ENCODE measurements at places on chromosomes 4 and X. TPM values are rescaled to one million over a fixed set of nuclear protein-coding genes. Genes with fewer than 3 reads are reported as not detected.

GRCh38 chr4:38366456-38366855, 297.5 kb upstream of the KLF3 start:
- no peak for DNase-seq

DNA sequence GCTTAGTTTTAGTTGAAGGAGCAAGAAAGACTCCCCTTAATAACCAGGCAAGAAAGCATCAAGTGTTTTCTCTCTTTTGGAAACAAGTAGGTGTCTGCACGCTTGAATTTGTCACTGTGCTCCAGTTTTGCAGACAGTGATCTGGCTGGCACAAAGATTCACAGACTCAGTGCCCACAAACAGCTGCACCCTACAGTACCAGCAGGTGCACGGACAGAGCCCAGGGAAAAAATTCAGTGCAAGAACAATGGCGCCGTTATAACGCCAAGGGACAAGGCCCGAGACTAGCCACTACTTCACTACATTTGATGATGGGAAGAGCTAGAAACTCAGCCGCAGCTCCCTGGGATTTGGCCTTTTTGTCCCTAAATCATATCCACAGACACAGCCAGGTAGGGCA, 56.0 kb downstream of the ZNF827 start:
- DNase-seq = no peak

DNA sequence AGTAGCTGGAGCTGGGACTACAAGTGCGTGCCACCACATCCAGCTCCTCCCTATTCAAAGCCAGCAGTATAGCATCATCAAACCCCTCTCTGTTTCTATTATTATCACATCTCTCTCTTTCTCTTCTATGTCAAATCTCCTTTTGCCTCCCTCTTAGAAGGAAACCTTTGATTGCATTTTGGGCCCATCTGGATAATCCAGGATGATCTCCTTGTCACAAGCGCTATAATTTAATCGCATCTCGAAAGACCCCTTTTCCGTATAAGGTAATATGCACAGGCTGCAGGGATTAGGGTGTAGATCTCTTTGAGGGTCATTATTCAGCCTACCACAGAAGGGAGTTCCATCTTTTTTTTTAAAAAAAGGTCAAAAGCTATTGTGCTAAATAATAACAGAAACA, 46.4 kb upstream of the TBC1D9 start:
- no peak for DNase-seq

DNA sequence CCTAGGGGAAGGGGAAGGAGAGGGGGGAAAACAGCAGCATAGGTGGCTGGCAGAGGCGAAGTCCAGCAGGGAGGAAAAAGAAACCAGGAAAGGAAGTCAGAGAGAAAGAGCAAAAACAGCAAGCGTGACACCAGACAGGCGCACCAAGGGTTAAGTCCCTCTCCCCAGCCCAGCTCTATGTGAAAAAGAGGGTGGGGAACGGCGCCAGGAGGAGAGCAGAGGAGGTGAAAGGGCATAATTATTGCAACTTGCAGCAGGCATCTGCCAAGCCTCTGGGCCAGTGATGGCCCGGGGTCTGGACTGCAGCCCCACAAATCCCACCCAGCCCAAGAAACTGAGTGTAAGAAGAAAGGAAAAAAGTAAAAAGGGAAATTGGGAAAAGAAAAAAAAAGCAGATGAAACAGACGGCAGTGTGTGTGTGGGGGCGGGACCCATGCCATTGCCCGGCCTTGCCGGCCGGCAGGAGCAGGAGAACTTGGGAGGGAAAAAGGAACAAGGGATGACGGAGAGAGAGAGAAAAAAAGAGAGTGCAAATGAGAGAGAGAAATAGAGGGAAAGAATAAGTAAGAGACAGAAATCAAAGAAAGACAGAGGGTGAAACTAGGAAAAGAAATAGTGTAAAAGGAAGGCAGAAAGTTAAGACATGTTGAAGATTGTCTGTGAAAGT, 14.1 kb upstream of the RHOXF2 start:
- DNase-seq = no peak

- DNase-seq = peak; percentile 49
Measured at GRCh38 chrX:123851079-123851478, 8.8 kb upstream of the XIAP start.

- no peak for DNase-seq
Measured at GRCh38 chr4:48706736-48707135, 73.3 kb downstream of the FRYL start.

- no peak for DNase-seq
Measured at GRCh38 chr4:151610229-151610628, 150.6 kb downstream of the GATB start.

DNA sequence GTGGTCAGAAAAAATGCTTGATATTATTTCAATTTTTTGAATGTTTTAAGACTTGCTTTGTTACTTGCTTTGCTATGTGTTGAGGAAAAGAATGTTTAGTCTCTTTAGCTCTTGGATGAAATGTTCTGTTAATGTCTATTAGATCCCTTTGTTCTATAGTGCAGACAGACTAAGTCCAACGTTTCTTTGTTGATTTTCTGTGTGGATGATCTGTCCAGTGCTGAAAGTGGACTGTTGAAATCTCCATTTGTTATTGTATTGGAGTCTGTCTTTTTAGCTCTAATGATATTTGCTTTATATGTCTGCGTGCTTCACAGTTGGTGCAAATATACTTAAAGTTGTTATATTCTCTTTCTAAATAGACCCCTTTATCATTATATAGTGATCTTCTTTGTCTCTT, 220.6 kb downstream of the GUCY2F start:
- no peak for DNase-seq

GRCh38 chr4:77073106-77073809, 2.5 kb downstream of the CCNI start:
- DNase-seq = no peak

- no peak for DNase-seq
Measured at GRCh38 chr4:177386278-177386815, 55.9 kb downstream of the AGA start.

DNA sequence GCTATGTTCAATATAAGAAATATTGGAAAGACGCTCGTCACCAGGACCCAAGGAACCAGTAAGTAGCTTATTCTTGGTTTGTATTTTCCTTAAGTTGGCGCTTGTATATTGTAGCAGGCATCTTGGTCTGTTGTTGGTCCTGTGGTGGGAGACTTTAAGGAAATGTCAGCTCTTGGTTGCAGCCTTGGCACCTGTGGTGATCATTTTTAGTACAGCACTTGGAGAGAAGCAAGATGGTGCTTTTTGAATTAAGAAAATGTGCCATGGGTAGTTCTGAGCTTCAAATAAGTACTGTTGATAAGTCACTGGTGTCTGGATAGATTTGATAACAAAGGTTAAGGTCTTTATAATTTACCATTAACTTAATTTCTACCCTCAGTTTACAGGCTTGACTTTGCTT, 1.1 kb downstream of the RPS3A start:
- DNase-seq = peak; percentile 10

DNA sequence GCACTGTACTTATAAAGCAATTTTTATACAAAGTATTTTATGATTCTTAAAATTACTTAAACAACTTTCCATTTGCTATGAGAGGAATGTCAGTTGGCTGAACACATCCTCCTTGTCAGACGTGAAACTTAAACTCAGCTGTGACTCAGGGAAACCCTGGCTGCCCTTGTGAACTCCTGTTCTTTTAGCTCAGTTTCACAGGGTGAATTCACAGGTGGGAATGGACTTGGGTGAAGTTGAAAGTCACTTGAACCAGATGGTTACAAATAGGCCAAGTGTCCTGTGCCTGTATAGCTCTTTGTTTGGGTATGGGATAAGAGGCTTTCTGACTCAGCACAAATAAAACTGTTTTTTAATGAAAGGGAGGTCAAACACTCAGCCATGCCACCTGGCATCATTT, 67.4 kb upstream of the FAM47B start:
- no peak for DNase-seq

- no peak for DNase-seq
Measured at GRCh38 chrX:10085223-10085622, 71.6 kb upstream of the CLCN4 start.

DNA sequence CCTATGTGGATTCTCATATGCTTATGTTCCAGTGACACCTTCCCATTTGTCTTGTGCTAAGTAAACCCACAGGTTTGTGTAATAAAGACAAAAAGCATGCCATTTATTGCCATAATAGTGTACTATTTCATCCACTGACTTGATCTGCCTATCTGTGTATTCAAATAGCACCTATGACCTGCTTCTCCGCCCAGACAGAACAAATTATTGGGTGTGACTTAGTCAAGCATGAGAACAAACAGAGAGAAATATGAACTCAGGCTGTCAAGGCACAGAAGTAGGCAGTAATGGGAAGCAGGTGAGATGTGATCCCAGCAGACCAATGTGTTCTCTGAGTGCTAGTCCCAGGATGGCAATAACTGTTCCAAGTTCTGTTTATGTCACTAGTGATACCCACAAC, 25.4 kb downstream of the ELOVL6 start:
- no peak for DNase-seq

USP51 gene
- total RNA-seq = 13.3 TPM

CTAG1B gene
- total RNA-seq = not detected

PRKG2 gene
- total RNA-seq = 1.1 TPM

POF1B gene
- not detected for total RNA-seq

GC gene
- total RNA-seq = 1.0 TPM

FAM9C gene
- not detected for total RNA-seq

USP27X gene
- total RNA-seq = 7.1 TPM

All from endodermal cell (in vitro differentiated cells).